ENCODE measurements at places on chromosomes 7 and 10.

- no peak for DNase-seq
Measured at GRCh38 chr10:80163741-80164341, 31.3 kb downstream of the PLAC9 start.

GRCh38 chr10:70607936-70608335 is 5.4 kb upstream of the PRF1 start:
- DNase-seq, result no peak

DNA sequence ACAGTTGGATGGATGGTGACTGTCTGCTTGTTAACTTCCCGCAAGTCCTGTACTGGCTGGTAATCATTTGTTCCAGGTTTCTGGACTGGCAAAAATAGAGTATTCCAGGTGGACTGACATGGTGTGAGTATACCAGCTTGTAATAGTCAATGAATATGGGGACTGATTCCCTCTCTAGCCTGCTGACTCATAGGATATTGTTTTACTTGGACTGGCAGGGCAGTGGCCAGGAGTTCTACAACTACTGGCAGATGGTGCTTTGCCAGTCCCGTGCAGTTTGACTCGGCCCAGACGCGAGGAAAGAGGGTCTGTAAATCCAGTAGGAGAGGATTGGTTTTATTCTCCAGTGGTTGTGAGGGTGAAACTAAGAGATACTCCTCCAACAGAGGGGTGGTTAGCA is 78.0 kb downstream of the PRR15 start:
- no peak for DNase-seq

DNA sequence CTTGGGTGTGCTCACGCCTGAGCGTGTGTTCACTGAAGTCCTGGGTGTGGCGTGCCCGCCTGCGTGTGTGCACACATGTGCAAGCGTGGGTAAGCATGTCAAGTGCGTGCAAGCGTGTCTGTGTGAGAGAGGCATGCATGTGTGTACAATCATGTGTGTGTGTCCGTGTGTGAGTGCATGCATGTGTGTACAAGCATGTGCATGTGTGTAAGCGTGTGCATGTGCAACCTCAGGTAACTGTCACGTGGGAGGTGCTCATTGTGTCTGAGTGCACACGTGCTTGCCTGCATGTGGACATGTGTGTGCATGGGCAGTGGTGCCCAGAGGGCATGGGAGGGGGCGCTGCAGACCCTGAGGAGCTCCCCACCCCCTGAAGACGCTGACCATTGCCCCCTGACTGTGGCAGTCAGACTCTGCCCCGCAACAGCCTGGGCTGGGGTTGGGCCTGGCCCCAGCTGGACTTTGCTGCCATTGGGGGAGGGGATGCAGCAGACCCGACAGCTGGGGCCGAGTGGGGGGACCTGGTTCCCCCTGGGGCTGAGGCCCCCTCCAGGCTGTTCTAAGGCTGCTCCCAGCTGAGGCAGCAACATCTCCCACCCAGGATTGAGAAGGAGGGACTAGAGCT is 88.1 kb downstream of the UNCX start:
- DNase-seq, result no peak

DNA sequence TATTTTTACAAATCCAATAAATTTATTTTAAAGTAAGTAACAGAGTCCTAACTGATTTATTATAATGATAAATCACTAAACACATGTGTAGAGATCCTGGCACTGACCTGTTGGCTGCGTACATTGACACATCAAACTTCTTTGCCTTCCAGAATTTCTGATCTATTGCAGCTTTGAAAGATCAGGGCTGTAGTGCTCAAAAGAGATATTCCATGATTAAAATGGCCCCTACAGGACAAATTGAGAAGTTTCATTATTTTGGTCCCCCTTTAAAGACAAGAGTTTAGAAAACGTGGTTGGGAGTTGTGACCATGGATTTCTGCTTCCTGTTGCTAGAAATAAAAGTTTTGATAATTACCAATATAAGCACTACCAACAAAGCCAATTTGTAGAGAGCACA is 87.7 kb upstream of the PDK4 start:
- no peak for DNase-seq

DNA sequence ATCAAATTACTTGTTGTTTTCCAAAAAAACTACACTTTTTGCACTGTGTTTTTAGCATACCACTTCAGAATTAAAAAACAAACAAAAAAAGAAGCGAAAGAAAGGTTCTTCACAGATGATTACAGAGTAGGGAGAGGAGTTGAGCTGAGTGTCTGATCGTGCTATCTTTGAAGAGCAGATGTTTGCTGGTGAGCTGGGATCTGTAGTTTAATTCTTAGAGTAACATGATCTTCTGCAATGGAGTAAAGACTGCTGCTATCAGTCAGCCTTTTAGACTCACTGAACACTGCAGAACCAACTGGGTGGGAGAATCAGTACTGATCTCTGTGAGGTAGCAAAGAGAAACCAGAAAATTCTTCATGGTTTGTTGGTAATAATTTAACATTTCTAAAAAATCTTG is 1197.8 kb upstream of the SORCS1 start:
- DNase-seq, result no peak

- no peak for DNase-seq
Measured at GRCh38 chr7:105218215-105218614, 170.5 kb downstream of the SRPK2 start.

DNA sequence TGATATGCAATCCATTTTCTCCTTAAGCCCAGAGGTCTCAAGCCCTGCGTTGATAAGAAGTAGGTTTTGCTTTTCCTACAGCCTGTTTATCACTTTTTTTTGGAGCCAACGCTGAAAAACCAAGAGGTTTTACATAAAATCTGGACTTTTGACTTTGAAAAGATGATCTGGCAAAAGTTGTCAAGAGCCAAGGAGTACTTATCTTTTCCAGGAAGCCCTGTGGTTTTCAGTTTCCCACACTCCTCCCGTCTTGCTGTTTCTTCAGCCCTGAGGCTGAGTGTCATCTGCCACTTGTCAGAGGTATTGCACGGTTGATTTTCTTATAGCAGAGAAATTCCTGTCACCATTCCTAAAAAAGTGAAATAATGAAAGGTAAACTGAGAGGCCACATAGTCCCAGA is 108.7 kb downstream of the TYW1 start:
- DNase-seq, result no peak

DNA sequence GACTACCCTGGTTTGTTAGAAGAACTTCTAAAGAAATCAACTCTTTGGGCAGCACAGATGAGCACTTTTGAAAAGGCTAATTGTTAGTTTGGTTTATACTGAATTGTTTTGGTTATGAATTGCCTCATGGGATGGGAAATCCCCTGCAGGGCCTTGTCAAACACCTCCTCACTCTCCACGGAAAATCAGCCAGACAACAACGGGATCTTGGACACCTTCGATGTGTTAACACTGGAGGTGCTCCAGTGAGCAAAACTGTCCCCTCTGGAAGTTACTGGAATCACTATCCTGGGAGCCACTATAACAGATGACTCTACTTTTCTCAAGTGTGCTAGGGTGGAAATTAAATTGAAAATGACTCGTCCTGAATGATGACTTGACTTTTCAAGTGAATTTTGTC is 38.7 kb downstream of the CDK6 start:
- no peak for DNase-seq

- DNase-seq, result no peak
Measured at GRCh38 chr10:102463983-102464382, 12.6 kb upstream of the C10orf95 start.

GRCh38 chr7:45889367-45890067 is 1.2 kb downstream of the IGFBP1 start:
- DNase-seq, result no peak

DNA sequence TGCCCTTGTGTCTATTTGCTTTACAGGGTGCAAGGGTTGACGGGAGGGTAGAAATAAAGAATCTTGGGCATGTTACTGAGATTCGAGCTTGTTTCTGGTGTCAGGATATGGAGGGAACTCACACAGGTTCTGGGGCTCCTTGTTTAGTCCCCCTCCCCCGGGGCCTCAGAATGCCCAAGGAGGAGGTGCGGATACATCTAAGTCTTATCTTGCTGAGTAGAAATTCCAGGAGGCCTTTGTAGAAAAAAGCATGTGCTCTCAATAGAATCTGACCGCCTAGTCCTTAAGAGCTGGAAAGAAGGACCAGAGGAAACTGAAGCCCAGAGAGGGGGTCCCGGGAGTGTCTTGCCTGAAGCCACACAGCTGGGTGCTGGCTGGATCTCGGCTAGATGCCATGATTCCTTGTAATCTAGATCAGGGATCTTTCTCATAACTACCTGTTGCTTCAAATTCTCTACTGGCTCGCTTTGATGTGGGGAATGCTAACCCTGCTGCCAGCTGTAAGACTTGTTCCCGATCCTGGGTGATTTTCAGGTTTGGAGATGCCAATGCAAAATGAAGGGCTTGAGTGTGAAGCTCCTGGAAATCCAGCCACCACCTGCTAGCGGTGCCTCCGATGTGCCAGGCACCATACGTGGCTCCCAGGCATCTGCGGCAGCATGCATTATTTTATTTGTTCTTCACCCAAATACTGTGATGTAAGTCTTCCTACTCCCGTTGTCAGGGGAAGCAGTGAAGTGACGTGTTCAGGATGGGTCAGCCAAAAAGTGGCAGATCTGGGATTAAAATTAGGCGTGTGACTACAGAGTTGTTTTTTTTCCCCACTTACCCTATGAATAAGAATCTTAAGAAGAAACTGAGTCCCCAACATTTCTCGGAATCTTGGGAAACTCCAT is 226.0 kb downstream of the TCF7L2 start:
- no peak for DNase-seq

DNA sequence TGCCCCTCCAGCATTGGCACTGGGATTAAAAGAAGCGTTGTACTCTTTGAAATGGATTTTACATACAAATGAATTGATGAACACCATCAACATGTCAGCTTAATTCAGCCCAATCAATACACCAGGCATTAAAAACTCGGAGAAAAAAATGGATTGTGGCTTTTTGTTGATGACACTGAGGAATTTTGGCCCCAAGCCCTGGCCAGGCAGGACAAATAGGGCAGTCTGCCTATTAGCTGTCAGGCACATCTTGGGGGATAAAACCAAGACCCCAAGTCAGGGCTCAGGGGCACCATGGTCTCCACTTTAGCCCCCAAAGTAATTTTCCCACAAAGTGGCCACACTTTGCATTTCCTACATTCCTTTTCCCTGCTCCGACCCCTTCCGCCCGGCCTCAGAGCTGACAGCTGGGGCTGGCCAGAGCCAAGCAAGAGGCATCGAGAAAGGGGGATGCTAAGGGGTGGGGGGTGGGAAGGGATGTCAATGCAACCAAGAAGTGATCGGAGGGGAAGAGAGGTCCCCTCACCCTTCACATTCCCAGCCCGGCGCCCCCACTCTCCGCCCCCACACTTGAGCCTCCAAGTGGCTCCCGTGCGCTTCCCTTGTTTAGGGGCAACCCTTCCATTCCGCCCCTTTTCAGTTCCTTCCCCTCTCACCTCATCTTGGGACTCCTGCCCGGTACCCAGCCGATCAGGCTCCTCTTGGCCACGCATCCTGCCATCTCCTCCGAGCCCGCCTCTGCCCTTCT is 711 bp downstream of the HIP1 start:
- no peak for DNase-seq

- DNase-seq, result no peak
Measured at GRCh38 chr10:132670546-132671227, 115.3 kb downstream of the NKX6-2 start.

GRCh38 chr10:112810711-112811151 is 139.3 kb upstream of the TCF7L2 start:
- no peak for DNase-seq

- DNase-seq, result no peak
Measured at GRCh38 chr10:71396711-71397295, at the start of gene CDH23. Gene CDH23, plus strand, starts transcription at chr10:71396920. Its CDS starts 42,912 bp downstream, at chr10:71439832.

DNA sequence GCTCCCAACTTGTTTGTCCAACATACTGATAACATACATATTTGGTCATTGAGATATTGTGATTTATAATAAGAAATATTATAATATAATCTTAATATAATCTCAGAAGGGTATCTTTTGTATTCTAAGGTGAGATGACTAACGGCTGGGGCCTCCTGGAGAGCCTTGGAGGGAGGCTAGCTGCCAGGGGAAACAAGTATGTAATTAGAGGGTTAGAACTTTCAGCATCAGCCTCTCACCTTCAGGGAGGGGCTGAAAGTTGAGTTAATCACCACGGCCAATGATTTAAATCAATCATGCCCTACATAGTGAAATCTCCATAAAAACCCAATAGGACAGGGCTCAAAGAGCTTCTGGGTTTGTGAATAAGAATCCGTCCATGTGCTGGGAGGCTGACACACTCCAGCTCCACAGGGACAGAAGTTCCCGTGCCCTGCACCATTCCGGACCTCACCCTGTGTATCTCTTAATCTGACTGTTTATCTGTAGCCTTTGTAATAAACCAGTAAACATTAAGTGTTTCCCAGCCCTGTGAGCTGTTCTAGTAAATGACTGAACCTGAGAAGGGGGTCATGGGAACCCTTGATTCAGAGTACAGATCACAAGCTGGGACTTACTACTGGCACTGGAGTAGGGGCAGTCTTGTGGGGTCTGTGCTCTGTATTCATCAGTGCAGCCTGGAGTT is 86.3 kb upstream of the STEAP1B start:
- no peak for DNase-seq

GRCh38 chr7:47778153-47778661 is 170.1 kb downstream of the PKD1L1 start:
- DNase-seq, result no peak

GRCh38 chr10:11245510-11245909 is 227.8 kb downstream of the CELF2 start:
- DNase-seq, result peak; percentile 13

DNA sequence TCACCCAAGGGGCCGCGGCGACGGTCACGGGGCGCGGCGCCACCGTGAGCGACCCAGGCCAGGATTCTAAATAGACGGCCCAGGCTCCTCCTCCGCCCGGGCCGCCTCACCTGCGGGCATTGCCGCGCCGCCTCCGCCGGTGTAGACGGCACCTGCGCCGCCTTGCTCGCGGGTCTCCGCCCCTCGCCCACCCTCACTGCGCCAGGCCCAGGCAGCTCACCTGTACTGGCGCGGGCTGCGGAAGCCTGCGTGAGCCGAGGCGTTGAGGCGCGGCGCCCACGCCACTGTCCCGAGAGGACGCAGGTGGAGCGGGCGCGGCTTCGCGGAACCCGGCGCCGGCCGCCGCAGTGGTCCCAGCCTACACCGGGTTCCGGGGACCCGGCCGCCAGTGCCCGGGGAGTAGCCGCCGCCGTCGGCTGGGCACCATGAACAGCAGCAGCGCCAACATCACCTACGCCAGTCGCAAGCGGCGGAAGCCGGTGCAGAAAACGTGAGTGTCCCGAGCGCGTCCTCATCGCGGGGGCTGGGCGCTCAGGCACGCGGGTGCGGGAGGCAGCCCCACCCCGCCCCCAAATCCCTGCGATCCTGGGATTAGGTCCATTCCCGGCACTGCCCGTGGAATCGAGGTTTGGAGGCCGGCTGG is 509 bp downstream of the AHR start:
- peak; percentile 17 for DNase-seq

- DNase-seq, result no peak
Measured at GRCh38 chr7:91342346-91342745, 78.1 kb downstream of the FZD1 start.

DNA sequence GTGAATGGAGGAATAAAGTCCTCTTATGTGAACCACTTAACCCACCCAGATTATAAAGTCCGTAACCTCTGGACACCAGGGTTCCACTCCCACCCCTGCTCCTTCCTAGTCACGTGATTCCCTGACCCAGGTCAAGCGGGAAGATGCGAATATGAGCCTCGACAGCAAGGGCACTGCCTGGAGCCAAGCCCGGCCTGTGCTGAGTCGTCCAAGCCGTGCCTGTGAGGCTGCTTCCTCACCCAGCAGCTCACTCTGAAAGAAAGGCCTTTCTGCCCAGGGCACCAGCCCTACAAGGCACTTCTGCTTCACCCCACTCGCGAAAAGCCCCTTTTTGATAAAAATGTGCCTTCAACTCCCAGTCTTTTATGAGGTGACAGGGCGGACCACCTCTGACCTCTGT is 85.8 kb downstream of the CYTH3 start:
- DNase-seq, result no peak

- no peak for DNase-seq
Measured at GRCh38 chr7:85033263-85033662, 153.6 kb downstream of the SEMA3D start.
